ENCODE measurements at places on chromosomes 13 and 19. TPM values are rescaled to one million over a fixed set of nuclear protein-coding genes. Genes with fewer than 3 reads are reported as not detected.

GRCh38 chr19:42010245-42011126 is 16.5 kb upstream of the ATP1A3 start:
- no peak for DNase-seq

GRCh38 chr19:53192771-53193534 is at the start of gene ZNF665:
Gene ZNF665, minus strand, starts transcription at chr19:53193358. Its CDS starts 10,460 bp downstream, at chr19:53182898.
- peak; percentile 90 for DNase-seq

DNA sequence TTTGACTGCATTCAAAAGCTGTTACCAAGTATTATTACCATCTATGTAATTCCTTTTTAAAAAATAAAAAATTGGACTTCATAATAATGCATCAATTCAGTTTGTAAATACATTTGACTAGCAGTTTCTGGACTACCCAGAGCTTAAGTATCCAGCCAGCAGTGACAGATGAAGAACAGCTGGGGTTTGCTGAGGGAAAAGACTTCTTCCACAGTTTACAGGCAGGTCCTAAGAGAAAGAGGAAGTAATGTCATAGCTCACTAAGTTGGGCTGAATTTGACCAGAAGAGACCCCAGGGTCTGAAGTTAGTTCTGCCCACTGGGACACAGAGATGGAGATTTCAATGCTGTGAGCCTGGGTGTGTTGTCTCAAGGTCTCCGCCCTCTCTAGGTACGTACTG is 96.4 kb downstream of the MBNL2 start:
- peak; percentile 74 for DNase-seq

GRCh38 chr19:52626915-52627314 is 11.2 kb downstream of the ZNF83 start:
- DNase-seq, result no peak

DNA sequence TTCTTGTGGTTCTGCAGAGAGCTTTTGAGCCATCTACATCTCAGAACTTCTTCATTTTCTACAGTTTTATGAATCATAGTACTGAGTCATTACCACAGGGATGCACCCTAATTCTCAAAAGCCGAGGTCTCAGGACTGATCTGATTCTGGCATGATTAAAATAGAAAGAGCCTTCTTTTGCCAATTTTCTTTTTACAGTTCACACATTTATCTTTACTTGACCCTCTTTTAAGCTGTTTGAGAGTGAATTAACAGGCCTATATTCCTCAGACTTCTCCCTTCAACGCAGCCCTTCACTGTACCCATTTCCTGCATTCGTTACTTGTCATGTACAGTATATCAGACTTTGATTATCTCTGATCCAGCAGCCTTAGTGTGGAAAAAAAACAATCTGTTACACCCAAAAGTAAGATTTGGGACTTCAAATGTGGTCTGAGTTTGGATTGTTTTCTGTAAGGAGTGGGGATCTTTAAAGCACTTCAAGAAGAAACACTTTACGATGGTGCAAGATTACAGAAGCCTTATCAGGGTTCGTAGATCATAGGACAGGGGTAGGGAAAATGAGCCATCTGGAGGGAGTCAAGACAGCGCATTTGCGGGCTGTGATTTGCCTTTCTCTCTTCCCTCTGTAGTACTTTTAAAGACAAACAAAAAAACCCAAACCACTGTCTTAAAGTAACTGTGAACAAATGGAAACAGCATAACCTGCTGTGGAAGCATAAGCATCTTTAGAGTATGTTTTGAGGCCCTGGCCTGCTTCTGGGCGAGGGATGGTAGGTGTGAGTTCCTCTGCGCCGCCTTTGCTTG is 15.3 kb upstream of the GPR183 start:
- no peak for DNase-seq

- DNase-seq, result no peak
Observed at GRCh38 chr13:96860882-96861281, 133.4 kb downstream of the OXGR1 start.

DNA sequence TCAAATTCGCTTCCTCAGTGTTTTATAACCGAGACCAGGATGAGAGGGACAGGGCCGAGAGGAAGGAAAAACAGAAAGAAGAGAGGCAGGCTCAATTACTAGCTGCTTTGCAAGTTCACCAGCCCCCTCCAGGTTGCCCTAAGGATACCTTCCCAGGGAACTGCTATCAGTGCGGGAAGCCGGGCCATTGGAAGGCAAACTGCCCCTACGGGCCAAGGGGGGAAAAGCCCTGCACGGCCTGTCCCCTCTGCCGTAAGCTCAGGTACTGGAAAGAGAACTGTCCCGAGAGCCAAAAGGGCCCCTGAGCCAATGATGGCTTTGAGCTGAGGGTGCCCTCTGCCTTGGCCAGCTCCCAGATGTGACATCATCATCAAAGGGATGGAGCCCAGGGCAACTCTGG is 3.2 kb upstream of the ERVV-1 start:
- DNase-seq, result no peak

DNA sequence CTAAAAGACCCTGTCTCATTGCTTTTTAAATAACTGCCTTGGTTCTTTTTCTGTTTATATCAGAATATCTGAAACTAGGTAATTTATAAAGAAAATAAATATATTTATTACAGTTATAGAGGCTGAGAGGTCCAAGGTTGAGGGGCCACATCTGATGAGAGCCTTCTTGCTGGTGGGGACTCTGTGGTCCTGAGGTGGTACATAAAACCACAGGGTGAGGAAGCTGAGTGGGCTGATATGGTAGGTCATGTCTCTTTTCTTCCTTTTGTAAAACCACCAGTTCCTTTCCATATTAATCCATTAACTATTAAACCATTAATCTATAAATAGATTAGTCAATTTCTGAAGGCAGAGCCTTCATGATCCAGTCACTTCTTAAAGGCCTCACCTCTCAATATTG is 109.5 kb upstream of the SPRY2 start:
- no peak for DNase-seq

DNA sequence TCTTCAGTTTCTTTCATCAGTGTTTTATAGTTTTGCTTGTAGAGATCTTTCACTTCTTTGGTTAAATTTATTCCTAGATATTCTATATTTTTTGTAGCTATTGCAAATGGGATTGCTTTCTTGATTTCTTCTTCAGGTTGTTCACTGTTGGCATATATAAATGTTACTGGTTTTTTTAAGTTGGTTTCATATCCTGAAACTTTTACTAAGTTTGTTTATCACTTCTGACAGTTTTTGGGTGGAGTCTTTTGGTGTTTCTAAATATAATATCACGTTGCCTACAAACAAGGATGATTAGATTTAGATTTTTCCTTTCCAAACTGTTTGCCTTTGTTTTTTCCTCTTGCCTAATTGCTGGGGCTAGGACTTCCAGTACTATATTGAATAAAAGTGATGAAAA is 109.7 kb downstream of the PAN3 start:
- no peak for DNase-seq

KCTD15 gene
- total RNA-seq, result 42.0 TPM

ZIM2 gene
- total RNA-seq, result 8.9 TPM

ADAMTSL5 gene
- total RNA-seq, result 0.77 TPM

LENG9 gene
- 0.40 TPM for total RNA-seq

CFAP97D2 gene
- total RNA-seq, result 0.71 TPM

MEIOSIN gene
- 0.08 TPM for total RNA-seq

VSIG10L gene
- total RNA-seq, result 0.10 TPM

Data from SJCRH30 (cell line).